ENCODE measurements at places on chromosomes 5 and 9. TPM values are rescaled to one million over a fixed set of nuclear protein-coding genes. Genes with fewer than 3 reads are reported as not detected.

GRCh38 chr5:61277781-61278180 lies 54.3 kb upstream of the ZSWIM6 start:
- no peak for DNase-seq

- no peak for DNase-seq
Observed at GRCh38 chr9:28824432-28824963, 1251.2 kb upstream of the C9orf72 start.

GRCh38 chr9:77156646-77157371 lies 20.5 kb upstream of the VPS13A start:
- DNase-seq = no peak

The NR4A3 gene
- 38.6 TPM for total RNA-seq

The PROB1 gene
- 0.91 TPM for total RNA-seq

All from natural killer cell (primary cell).